Stimulated activated naive CD4-positive, alpha-beta T cell (primary cell): ENCODE measurements at places on chromosomes 11 and 22.

DNA sequence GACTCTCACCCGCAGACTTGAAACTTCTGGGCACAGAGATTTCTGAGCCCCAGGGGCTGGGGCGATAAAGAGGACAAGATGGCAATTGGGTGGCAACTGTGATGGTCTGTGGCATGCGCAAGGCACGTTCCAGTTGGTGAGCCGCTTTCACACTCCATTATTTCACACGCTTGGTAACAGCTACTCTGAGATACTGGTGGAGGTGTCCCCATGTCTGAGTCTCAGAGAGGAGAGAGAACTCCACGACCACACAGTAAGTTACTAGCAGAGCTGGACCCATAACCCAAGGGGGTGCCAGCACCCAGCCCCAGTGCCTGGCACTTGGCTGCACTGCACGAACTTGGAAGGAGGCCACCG lies 6.0 kb upstream of the KCNJ4 start:
- DNase-seq, result no peak

GRCh38 chr11:130891326-130891725 lies 25.0 kb downstream of the SNX19 start:
- no peak for DNase-seq

DNA sequence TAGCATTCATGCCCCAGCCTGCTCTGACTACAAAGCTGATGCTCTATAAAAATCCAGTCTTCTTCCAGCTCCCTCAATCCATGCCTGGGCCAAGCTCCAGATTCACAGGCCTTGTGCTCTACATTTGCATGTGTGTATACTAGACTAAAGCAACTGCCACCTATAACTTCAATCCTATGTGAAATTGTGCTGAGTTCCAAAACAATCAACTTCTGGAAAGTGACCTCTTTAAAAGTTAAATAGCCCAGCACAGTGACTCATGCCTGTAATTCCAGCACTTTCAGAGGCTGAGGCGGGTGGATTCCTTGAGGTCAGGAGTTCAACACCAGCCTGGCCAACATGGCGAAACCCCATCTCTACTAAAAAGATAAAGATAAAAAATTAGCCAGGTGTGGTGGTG lies 114.3 kb upstream of the ZC3H12C start:
- DNase-seq, result no peak

GRCh38 chr11:85813721-85814120 lies 2.8 kb upstream of the SYTL2 start:
- DNase-seq, result no peak

- DNase-seq, result peak; percentile 77
These were observed 12.7 kb downstream of the MAFF start for GRCh38 chr22:38214302-38215056.

DNA sequence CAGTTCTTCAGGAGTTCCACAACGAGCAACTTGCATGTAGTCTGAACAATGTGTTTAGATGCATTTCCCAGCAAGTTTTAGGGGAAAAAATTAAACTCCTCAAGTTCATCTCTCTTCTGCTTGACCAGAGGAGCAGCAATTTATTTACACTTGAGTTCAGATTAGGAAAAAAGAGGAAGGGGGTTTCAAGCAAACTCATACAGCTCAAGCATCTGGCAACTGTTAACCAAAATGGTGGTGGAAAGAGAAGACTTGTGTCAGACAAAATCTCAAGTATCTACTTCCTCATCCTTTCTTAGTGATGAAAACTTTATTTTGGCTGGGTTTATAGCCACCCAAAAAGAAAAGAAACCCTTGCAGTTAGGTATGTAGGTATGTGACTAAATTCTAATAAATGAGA lies 29.1 kb upstream of the PICALM start:
- DNase-seq, result no peak

GRCh38 chr11:65502555-65503367 lies 3.9 kb downstream of the MALAT1 start:
- peak; percentile 31 for DNase-seq

DNA sequence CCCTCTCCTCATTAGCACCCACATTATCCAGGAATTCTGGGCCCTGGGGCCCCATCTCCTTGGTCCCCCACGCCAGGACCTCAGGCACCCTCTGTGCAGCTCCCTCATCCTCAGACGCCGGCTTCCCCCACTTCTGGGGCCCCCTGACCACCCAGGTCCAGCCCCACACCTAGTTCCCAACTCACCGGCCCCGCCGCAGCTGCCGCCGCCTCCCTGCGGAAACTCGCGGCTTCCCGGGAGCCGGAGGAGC lies at the start of gene PCSK7:
Gene PCSK7 (minus strand): TSS at position 232 of the 250 bp plus-strand sequence. CDS start 2,229 bp downstream, outside the sequence.
- no peak for DNase-seq

DNA sequence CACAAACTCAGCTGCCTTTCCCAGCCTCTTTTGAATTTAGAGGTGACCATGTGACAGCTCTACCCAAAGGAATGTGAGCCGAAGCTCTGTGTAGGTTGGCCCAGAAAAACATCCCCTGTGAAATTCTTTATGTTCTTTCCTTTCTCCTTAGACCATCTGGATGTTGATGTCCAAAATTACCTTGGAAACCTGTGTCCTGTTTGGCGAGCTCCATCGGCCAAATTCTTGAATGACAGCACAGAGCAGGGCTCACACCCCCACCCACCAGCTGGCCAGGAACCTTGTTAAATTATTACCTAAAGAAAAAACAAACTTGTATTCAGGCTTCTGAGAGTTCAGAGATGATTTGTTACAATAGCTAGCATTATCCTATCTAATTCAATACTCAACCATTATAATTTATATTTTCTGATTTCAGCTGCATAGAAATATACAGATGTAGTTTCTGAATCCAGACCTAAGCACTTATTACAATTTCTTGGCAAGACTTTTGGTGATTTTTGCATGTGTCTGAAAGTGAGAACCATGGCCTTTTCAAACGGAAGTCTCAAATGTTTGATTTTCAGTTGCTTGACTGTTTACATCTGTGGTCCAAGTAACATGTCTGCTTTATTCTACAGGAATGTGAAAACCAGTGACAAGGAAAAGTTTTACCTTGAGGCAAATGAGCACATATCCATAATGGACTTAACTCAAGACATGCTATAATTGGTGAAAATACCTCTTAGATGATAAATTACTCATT lies 554.2 kb downstream of the NTM start:
- DNase-seq, result no peak

DNA sequence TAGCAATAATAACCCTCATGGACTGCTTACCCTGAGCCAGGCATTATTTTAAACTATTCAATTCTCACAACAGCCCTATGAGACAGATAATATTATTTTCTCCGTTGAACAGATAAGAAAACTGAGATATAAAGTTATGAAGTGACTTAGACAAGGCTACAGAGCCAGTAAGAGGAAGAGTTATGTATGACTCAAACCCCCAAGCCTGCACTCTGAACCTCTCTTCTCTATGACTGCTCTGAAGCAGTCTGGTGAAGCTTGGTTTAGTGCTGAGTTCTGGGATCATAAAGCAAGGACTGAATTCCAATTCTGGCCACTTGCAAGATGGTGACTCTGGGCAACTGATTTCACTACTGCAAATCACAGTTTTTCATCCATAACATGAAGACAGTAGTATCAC lies 34.5 kb downstream of the TNKS1BP1 start:
- no peak for DNase-seq

- DNase-seq, result no peak
These were observed 122.8 kb downstream of the HIPK3 start for GRCh38 chr11:33379947-33380346.

DNA sequence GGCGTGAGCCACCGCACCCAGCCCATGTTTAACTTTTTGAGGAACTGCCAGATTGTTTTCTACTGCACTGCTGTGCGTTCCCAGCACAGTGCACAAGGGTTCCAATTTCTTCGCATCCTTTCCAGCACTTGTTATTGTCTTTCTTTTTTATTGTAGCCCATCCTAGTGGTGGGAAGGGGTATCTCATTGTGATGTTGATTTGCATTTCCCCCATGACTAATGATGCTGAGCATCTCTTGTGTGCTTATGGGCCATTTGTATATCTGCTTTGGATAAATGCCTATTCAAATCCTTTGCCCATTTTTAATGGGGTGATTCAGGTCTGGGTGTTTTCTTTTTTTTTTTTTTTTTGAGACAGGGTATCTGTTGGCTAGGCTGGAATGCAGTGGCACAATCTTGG lies 36.6 kb upstream of the SYT7 start:
- no peak for DNase-seq

- no peak for DNase-seq
These were observed 145.8 kb downstream of the APOL5 start for GRCh38 chr22:35863432-35863831.

- DNase-seq, result no peak
These were observed 35.6 kb downstream of the NXPE1 start for GRCh38 chr11:114524122-114524521.

GRCh38 chr11:11115475-11115874 lies 237.6 kb downstream of the CSNK2A3 start:
- no peak for DNase-seq

GRCh38 chr22:33447733-33448132 lies 389.6 kb upstream of the SYN3 start:
- DNase-seq, result no peak
